Liver (tissue), 10 donors: ENCODE measurements at places on chromosomes 11 and 22. TPM values are rescaled to one million over a fixed set of nuclear protein-coding genes. Genes with fewer than 3 reads are reported as not detected.

ZP1 gene
- polyA plus RNA-seq, result not detected

DMC1 gene
- polyA plus RNA-seq, result 1.1 TPM

APOA5 gene
- polyA plus RNA-seq, result 481 TPM

TRIM49 gene
- not detected for polyA plus RNA-seq

FGF3 gene
- not detected for polyA plus RNA-seq

GGTLC3 gene
- not detected for polyA plus RNA-seq

TMPRSS13 gene
- 0.11 TPM for polyA plus RNA-seq

MPZL2 gene
- polyA plus RNA-seq, result 8.4 TPM

VPREB1 gene
- not detected for polyA plus RNA-seq

TP53AIP1 gene
- not detected for polyA plus RNA-seq

OR52K2 gene
- polyA plus RNA-seq, result not detected

OR4D5 gene
- polyA plus RNA-seq, result not detected

TNNT3 gene
- not detected for polyA plus RNA-seq

PGA4 gene
- polyA plus RNA-seq, result not detected

FAM89B gene
- polyA plus RNA-seq, result 11.4 TPM

TSPO gene
- polyA plus RNA-seq, result 50.3 TPM

TMEM184B gene
- 10.8 TPM for polyA plus RNA-seq
